Stimulated activated CD4-positive, alpha-beta T cell treated with anti-CD3 and anti-CD28 coated beads, Interleukin-15, amount 100 ng/mL, for 1 hour (primary cell): ENCODE measurements at places on chromosomes 7 and 10.

DNA sequence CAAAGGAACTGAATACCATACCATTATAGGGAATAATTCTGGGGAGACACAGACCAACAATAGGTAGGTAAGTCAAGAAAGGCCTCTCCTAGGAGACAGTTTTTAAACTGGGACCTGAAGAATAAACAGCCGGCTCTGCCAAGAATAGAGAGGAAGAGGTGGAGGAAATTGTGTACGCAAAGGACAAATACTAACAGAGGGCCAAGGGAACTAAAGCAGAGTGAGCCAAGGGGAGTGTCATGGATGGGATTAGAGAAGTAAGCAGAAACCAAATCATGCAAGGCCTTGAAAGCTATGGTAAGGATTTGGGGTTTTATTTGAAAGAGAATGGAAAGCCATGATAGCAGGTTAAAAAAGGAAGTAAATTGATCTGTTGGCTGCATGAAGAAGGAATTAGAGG is 18.1 kb upstream of the ITGB8 start:
- DNase-seq, result no peak

GRCh38 chr7:32476816-32477648 is 13.1 kb downstream of the LSM5 start:
- DNase-seq, result no peak

- no peak for DNase-seq
Observed at GRCh38 chr7:134686786-134687185, 40.1 kb downstream of the BPGM start.

- DNase-seq, result no peak
Observed at GRCh38 chr10:79502561-79503309, 9.6 kb upstream of the EIF5AL1 start.

DNA sequence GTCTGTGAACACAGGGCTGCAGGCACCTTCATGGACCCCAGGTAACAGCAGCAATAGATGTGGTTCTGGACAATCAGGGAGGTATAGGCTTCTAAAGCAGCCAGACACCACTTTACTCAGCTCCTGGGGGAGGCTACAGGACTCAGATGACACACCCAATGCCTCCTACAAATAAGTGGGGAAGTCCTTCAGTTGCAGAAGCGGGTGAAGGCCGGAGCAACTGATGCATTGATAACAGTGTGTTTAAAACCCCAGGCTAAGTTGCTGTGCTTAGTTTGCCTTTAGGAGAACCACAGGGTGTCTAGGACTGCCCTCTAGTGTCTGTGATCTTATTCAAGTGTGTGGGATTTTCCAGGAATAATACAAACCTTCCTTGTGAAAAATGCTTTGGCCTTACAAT is 5.9 kb upstream of the ITGA8 start:
- no peak for DNase-seq

- no peak for DNase-seq
Observed at GRCh38 chr10:120827251-120827875, 23.8 kb upstream of the WDR11 start.

- no peak for DNase-seq
Observed at GRCh38 chr7:46291050-46291438, 370.0 kb upstream of the IGFBP3 start.

GRCh38 chr7:157282141-157282801 is 54.5 kb upstream of the DNAJB6 start:
- no peak for DNase-seq
